AG08396 (cell line): ENCODE measurements at places on chromosomes 4 and X.
A peak's percentile ranks its signal among the peaks of the same experiment; 100 is the strongest.

- no peak for DNase-seq
Observed at GRCh38 chr4:32858971-32859370, 2138.8 kb downstream of the PCDH7 start.

GRCh38 chr4:52869196-52869595, 7.1 kb downstream of the RASL11B start:
- DNase-seq, result peak; percentile 65

- DNase-seq, result no peak
Observed at GRCh38 chr4:169208090-169208455, 62.7 kb downstream of the SH3RF1 start.

DNA sequence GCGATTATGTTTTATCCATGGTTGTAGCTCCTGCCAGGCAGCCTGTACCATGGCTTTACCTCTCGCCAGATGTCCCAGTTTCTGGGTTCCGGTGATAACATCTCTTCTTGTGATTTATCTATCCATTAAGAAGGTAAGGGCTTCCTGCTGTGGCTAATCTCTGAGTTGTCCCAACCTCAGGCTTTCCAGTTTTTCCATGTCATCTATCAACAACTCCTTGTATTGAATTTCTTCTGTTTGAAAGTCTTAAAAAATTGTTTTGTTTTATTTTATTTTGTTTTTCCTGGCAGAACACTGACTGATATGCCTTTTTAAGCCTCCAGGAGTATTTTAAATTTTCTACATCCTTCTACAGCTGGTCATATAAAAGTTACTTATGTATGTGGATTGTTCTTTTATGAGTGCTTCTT, 241.9 kb downstream of the ANTXR2 start:
- no peak for DNase-seq
